Stimulated activated CD8-positive, alpha-beta memory T cell treated with anti-CD3 and anti-CD28 coated beads, Interleukin-7, amount 100 ng/mL, for 1 hour (primary cell): ENCODE measurements at places on chromosomes 7 and 10.

DNA sequence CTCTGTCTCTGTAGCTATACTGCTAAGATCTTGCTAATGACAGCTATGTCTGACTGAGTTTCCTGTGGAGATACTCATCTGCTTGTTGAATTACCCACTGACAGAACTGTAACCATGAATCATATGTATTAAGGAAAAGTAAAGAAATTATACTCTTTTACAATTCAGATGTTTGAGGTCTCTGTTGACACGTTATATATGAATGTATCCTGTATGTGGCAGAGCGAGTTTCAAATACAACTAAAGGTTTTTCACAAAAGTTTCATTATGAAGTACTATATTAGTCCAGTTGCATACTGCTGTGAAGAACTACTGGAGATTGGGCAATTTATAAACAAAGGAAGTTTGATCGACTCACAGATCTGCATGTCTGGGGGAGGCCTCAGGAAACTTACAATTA, 232.5 kb downstream of the CDK14 start:
- DNase-seq, result no peak

DNA sequence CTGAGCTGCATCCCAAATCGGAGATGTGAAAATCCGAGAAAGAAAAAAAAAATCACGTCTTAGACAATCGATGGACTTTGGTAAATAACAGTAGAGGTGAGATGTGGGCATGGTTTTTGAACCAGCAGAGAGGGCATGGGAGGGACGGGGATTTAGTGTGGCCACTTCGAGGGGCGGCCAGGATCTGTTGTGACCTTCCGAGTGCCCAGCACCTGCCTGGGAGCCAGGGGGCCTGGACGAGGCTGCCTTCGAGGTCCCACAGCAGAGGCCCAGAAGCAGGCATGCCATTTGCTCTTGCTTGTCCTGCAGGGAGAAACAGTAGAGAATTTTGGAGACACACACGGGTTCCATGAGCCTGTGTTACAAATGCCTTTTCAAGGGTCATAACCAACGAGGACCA, 469.7 kb upstream of the FOXK1 start:
- no peak for DNase-seq

DNA sequence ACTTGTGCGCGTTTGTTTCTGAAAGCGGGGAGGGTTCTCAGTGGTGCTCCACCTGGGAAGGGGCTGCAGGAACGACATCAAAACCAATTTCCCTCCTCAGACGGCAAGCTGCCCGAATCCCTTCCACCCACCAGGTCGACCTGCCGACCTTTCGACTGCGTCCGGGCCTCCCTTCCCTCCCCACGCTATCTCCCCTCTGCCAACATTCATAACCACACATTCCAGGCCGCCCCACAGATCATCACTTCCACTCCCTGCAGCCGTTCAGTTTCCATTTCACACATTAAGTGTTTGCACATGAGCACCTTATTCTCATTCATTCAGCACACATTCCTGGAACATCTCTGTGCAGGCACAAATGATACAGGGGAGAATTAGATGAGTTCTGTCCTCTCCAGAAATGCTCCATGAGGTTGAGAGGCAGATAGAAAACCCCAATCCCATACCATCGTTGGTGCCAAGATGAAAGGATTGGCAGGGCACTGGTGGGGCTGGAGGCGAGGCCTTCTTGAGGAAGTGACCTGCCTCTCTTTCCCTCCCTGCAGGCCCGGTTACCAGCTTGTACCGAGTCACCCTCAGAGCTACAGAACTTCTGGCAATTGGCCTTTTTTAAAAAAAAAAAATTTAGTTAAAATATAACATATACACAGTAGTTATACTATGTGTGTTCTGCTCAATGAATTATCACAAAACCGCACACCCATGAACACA, 70.0 kb downstream of the MINDY4 start:
- no peak for DNase-seq

DNA sequence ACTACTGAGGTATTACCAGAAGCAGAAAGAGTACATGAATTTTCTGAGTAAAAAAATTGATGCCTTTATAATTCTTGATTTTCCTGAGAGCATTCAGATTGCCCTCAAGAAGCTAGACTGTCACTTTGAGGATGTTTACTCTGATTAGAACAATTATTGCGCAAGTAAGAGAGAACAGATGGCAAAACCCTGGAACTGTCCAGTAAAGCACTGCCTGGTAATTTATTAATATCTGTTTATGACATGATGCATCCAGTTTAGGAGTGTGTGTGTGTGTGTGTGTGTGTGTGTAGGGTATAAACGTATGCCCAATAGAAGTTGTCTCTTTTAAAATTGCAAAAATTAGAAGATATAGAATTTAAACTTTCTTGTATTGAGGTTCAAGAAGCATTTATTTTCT, 379.7 kb downstream of the PHTF2 start:
- no peak for DNase-seq

DNA sequence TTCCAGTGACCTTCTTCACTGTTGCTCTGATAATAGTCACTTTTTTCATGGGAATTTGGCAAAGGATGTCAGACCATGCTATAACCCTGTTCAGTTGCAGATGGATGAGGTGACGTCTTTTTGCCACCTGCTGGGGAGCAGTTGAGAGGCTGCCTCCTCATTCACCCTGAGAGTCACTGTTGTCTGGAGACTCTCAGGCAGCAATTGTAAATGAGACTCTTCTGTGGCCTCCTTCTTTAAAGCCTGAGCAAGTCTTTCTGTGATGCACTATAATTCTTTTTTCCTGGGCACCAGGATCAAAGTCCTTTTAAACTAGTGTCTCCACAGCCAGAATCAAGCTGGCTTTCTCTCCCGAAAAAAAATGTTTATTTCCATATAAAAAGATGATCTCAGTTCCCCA, 345.1 kb downstream of the ARL4A start:
- no peak for DNase-seq

- no peak for DNase-seq
Observed at GRCh38 chr10:76970711-76971519, 666.7 kb downstream of the KCNMA1 start.

DNA sequence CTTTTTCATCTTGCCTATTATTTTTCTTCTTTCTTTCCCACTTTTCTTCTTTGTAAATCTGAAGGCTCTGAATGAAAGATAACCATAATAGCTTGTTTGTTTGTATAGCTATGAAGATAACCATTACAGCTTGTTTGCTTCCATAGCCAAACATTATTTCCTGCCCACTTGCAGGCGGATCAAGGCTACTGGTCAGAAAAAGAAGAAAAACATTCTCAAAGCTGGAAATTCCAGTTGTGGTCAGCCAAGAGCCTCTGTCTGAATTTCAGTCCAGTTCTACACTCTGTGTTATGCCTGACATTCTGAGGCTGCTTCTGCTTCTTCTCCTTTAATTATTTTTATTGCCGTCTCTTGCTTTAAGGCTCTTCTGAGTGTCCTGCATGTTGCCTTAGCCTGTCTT, 48.9 kb downstream of the TMEM178B start:
- DNase-seq, result no peak

DNA sequence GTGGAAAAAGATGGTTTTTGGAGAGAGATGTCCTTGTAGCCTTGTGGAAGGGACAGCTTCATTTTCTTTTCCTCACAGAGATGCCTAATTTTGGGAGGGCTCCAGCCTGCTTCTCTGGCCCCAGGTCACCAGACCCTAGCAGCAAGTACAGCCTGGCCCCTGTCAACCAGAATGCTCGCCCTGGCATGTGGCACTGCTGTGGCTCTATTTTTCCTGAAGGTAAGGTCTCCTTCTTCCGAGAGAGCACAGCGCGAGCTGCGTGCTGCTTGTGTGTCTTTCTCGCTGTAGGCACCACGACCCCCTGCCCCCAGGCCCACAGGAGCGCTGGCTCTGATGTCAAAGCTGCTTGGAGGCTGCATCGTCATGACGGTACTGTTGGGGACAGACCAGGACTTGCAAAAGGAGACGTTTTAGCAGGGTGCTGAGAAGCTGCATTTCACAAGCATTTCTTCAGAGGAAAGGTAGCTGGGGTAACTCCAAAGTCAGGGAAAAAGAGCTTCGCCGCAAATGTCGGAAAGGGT, 58.7 kb downstream of the CLEC2L start:
- DNase-seq, result no peak

DNA sequence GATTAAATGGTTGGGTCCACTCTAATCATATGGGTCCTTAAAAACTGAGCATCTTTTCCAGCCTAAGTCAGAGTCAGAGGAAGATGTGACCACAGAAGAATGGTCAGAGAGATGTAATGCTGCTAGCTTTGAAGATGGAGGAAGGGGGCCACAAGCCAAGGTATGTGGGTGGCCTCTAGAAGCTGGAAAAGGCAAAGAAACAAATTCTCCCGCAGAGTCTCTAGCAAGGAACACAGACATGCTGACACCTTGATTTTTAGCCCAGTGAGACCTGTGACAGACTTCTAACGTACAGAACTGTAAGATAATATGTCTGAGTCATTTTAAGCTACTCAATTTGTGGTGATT, 1.5 kb upstream of the EXOC6 start:
- no peak for DNase-seq

- no peak for DNase-seq
Observed at GRCh38 chr7:136339464-136339863, 362.3 kb upstream of the MTPN start.

DNA sequence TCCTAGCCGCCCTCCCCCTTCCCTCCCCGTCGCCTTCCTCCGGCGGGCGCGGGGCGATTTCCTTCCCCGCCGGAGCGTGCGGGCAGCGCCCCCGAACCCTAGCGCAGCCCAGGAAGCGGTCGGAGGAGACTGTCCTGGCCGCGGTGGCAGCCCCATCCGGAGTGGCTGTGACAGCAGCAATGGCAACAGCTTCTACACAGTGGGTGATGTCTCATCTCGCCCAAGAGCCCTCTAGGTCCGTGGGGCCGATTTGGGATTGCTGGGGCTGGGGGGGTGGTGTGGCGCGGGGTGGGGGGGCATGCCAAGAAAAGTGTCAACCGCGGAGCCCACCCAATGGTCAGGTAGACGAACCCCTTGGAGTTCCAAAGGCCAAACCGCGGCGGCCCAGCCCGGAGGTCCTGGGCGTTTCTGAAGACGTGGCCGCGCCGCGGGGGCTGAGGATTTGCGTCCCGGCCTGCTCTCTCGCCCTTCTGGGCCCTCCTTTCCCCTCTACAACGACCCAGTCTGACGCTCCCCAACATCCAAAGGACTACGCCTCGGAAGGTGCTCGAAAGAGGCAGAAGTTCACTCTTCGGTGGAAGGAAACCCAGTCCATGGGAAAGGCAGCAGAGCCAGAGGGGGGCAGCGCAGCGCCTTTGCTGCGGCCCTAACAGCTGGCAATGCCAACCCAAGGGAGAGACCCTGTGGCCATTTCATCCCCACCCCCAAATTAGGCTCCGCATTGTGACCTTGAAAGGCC, 603 bp upstream of the TWIST1 start:
- no peak for DNase-seq

GRCh38 chr7:93150200-93150835, 2.1 kb upstream of the SAMD9L start:
- DNase-seq, result no peak

DNA sequence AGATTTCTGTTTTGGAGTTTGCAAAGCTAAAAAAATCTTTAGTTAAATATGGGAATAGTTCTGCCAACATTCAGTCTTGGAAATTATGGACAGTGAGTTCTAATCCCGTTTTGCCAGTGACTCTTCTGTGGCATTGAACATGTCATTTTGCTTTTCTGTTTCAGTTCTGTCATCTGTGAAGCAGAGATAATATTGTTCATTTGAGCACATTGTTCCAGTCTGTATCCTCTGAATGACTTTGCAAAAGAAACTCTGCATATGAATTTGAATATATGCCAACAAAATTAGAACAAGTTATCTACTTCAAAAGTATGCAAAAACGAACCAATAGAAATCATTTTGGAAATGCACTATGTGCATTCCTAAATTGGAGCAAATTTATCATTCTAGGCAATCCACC, 746.0 kb upstream of the POT1 start:
- no peak for DNase-seq

GRCh38 chr10:4016214-4016740, 231.3 kb upstream of the KLF6 start:
- no peak for DNase-seq

GRCh38 chr7:151089893-151090730, 3.8 kb downstream of the AGAP3 start:
- DNase-seq, result no peak

GRCh38 chr7:33191340-33191739, 62.0 kb downstream of the BBS9 start:
- no peak for DNase-seq

DNA sequence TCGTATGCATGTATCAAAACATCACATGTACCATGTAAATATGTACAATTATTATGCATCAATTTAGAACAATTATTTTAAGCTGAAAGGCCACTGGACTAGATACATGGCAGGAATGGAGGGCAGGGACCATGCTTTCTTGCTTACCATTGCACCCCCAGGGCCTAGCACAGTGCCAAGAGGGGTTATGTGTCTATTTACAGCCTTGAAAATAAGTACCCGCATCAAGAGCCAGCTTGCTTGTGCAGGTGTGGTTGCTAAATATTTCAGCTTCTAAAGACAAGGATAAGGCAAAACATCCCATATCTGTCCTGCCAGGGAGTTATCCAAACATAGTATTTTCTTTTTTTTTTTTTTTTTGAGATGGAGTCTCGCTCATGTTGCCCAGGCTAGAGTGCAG, 14.7 kb upstream of the OAT start:
- DNase-seq, result no peak

GRCh38 chr7:32516551-32517100, 21.3 kb downstream of the AVL9 start:
- DNase-seq, result no peak

DNA sequence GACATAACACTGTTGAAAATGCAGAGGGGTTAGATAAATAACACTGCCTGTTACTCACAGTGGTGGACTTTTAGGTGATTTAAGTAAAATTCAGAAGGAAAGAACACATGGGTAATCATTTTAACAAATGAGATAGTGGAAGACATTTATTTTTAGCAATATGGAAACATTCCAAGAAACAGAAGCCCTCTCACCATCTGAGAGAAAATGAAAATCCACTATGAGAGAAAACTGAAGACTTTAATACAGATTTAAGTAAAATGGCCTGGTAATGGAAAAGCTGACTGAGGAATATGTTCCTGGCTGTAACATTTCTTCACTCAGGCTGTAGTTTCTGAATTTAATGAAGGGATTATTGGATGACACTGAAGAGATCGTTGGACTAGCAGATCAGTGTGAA, 12.1 kb upstream of the ZNF786 start:
- DNase-seq, result no peak

GRCh38 chr10:125344573-125345171, 184.3 kb upstream of the CTBP2 start:
- no peak for DNase-seq

- peak; percentile 21 for DNase-seq
Observed at GRCh38 chr10:130300608-130301020, 164.4 kb downstream of the GLRX3 start.

- DNase-seq, result no peak
Observed at GRCh38 chr7:108181073-108181985, 51.2 kb upstream of the LAMB4 start.

DNA sequence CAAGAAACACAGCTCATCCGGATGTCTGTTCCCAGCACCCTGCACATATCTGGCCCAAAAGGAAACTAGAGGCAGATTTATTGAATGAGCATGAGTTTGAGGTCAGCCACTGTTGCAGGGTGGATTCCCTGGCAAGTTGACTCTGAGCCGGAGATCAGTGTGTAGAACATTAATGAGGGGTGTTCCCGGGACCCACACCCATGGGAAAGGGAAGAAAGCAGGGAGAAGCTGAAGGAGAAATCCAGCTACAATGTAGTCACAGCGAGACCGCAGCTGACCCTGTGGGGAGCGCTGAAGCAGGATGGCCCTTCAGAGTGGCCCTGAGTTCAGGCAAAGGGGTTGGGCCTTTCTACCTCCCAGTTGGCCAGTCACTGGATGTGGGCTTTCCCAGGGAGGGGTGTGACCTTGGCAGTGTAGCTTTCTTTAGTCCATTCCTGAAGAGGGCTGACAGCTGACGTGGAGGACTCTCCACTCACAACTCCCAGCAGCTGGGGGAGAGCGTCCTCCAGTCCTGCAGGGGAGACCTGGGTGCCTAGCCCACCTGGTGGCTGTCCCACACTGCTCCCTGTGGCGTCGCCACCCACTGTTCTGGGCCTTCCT, 324.2 kb upstream of the ZMIZ1 start:
- DNase-seq, result no peak
